ENCODE measurements at places on chromosomes 7 and 10.

DNA sequence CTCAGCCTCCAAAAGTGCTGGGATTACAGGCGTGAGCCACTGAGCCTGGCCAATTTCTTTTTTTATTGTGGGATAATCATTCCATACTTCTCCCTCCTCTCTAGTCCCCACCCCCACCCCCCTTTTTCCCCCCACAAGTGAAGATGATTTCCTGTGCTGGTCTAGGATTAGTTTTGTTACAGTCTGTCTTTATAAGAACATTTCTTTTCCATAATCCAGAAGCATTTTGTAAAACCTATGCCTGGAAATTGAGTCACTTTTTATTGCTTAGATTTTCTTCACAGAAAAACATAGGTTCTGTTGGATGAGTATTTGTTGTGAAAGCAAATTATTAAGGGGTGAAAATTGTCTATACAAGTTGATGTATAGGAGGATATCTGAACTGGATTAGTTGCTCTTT, 98.9 kb downstream of the KAT6B start:
- H3K4me1 ChIP-seq: peaks cover 7% of the 10 kb centered on the region
- no peak overlapping the region for H3K4me3 ChIP-seq
- no peak for DNase-seq
- H3K27ac ChIP-seq: no peak overlapping the region
- no peaks in the 10 kb centered on the region for H3K27me3 ChIP-seq

DNA sequence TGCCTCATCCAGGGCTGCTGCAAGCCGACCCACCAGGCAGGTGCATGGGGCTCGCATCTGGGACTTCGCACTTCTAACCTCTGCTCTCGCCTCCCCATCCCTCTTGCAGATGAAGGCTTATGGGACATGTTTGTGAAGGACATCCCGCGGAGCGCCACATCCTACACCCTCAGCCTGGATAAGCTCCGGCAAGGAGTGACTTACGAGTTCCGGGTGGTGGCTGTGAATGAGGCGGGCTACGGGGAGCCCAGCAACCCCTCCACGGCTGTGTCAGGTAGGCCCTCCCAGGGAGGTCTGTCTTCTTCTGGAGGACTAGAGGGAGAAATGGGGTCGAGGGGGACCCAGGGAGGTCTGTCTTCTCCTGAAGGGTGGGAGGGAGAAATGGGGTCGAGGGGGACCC, 448.9 kb upstream of the FOXK1 start:
- no peak overlapping the region for H3K27ac ChIP-seq
- no peaks in the 10 kb centered on the region for H3K36me3 ChIP-seq
- no peak overlapping the region for H3K4me3 ChIP-seq
- DNase-seq: no peak
- H3K27me3 ChIP-seq: no peaks in the 10 kb centered on the region

- no peaks in the 10 kb centered on the region for H3K36me3 ChIP-seq
- H3K4me1 ChIP-seq: peaks cover 9% of the 10 kb centered on the region
- no peak for DNase-seq
- H3K4me3 ChIP-seq: no peak overlapping the region
These were observed 112.2 kb upstream of the JCAD start for GRCh38 chr10:30171601-30172000.

- no peak overlapping the region for H3K4me3 ChIP-seq
- no peak for DNase-seq
- no peaks in the 10 kb centered on the region for H3K36me3 ChIP-seq
- H3K27me3 ChIP-seq: no peaks in the 10 kb centered on the region
- H3K4me1 ChIP-seq: no peaks in the 10 kb centered on the region
These were observed 229.8 kb downstream of the FGFR2 start for GRCh38 chr10:121368347-121369025.

- no peaks in the 10 kb centered on the region for H3K27me3 ChIP-seq
- DNase-seq: no peak
- no peak overlapping the region for H3K27ac ChIP-seq
- H3K4me1 ChIP-seq: no peaks in the 10 kb centered on the region
These were observed 61.2 kb downstream of the SH2D4B start for GRCh38 chr10:80598951-80599350.

DNA sequence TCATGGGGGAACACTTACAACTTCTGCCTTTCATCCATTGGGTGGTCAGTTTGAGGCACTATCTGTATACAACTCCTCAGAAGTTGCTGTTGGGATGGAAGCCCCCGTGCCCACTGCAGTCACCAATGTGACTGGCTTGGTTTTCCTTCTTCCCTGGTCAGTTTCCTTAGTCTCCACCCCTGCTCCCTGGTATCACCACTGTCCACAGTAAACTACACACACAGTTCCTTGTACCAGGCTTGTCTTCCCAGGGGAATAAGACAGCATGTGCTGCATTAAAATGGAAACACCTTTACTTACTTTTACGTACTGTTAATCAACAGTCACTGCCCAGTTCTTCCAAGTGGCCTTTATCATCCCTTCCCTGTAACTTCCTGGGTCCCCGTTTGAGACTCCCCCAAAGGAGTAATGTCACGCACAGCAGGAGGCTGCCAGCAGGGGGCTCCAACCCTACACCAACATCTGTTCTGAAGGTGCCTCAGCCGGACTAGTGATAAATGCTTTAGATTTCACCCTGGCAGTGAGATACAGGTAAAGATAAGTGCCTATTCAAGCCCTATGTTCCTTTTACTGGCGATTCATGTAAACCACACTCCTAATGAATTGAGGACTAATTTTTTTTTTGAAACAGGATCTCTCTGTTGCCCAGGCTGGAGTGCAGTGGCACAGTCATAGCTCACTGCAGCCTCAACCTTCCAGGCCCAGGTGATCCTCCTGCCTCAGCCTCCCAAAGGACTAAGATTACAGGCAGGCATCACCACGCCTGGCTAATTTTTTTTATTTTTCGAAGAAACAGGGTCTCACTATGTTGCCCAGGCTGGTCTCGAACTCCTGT, 45.3 kb upstream of the PIK3AP1 start:
- no peak overlapping the region for H3K4me3 ChIP-seq
- H3K27me3 ChIP-seq: peaks cover 12% of the 10 kb centered on the region
- no peak overlapping the region for H3K27ac ChIP-seq
- H3K4me1 ChIP-seq: peaks cover 3% of the 10 kb centered on the region

DNA sequence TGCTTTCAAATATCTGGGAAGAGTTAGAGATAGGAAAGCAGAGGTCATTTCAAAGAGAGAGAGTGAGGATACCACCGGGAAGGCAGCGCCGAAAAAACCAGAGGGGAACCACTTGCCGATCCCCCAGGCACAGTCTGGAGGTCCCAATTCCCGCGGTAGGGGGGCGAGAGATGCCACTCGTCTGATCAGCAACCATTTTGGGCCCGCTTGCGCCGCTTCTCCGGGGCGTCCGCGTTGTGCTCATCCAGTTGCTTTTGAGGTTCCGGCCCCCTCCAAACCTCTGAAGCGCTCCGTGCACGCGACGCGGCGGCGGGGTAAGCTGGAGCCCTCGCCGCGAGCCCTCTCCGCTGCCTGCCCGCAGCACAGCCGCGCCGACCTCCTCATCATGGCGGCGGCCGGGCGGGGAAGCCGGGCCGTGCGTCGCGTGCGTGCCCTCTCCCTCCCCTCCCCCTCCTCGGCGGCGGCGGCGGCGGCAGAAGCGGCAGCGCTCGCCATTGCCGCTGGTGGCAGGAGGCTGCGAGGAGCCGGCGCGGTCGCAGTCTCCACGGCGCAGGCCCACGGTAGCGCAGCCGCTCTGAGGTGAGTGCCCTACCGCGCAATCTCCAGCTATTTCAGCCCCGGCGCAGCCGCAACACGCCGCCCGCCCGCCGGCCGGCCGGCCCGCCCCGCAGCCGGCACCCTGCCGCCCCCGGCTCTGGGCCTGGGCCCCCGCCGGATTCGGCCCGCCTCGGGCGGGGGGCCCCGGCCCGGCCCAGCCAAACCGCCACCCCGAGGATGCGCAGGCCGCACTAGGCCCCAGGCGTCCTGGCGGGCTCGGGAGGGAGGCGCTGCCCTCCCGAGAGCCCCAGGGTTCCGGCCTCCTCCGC, at the start of gene NRF1:
NRF1 (plus strand) TSS at position 475 of the 866 bp plus-strand sequence. CDS start 45,632 bp downstream, outside the sequence.
- H3K27ac ChIP-seq: peak within 1 kb of the TSS; percentile 86
- peak; percentile 91 for DNase-seq
- peaks cover 24% of the 10 kb centered on the region for H3K36me3 ChIP-seq
- H3K4me3 ChIP-seq: peak within 1 kb of the TSS; percentile 97

- H3K27ac ChIP-seq: no peak overlapping the region
- H3K4me3 ChIP-seq: no peak overlapping the region
- H3K4me1 ChIP-seq: no peaks in the 10 kb centered on the region
- H3K36me3 ChIP-seq: no peaks in the 10 kb centered on the region
- H3K27me3 ChIP-seq: peaks cover 2% of the 10 kb centered on the region
- no peak for DNase-seq
These were observed 90.2 kb downstream of the TACC2 start for GRCh38 chr10:122078965-122079795.

- H3K4me3 ChIP-seq: no peak overlapping the region
- H3K27me3 ChIP-seq: no peaks in the 10 kb centered on the region
- H3K4me1 ChIP-seq: peaks cover 6% of the 10 kb centered on the region
- DNase-seq: no peak
- no peak overlapping the region for H3K27ac ChIP-seq
These were observed 21.7 kb upstream of the FKBP9 start for GRCh38 chr7:32935558-32935957.

- H3K4me1 ChIP-seq: no peaks in the 10 kb centered on the region
- DNase-seq: no peak
- no peak overlapping the region for H3K4me3 ChIP-seq
- H3K27ac ChIP-seq: no peak overlapping the region
- H3K27me3 ChIP-seq: peaks cover 3% of the 10 kb centered on the region
These were observed 4.2 kb upstream of the ADAM12 start for GRCh38 chr10:126392469-126392868.

- no peaks in the 10 kb centered on the region for H3K36me3 ChIP-seq
- no peak overlapping the region for H3K27ac ChIP-seq
- DNase-seq: no peak
- no peaks in the 10 kb centered on the region for H3K4me1 ChIP-seq
These were observed 60.2 kb downstream of the WIPF3 start for GRCh38 chr7:29866490-29866930.

- DNase-seq: no peak
- no peaks in the 10 kb centered on the region for H3K27me3 ChIP-seq
- H3K4me1 ChIP-seq: peaks cover 4% of the 10 kb centered on the region
- no peak overlapping the region for H3K27ac ChIP-seq
- H3K4me3 ChIP-seq: no peak overlapping the region
- H3K36me3 ChIP-seq: no peaks in the 10 kb centered on the region
These were observed 589.8 kb downstream of the DNAJB6 start for GRCh38 chr7:157926521-157927150.

GRCh38 chr7:112211348-112211907, 4.9 kb downstream of the ZNF277 start:
- H3K27me3 ChIP-seq: no peaks in the 10 kb centered on the region
- H3K27ac ChIP-seq: no peak overlapping the region
- no peak for DNase-seq
- no peak overlapping the region for H3K4me3 ChIP-seq
- peaks cover 12% of the 10 kb centered on the region for H3K4me1 ChIP-seq
- H3K36me3 ChIP-seq: no peaks in the 10 kb centered on the region

DNA sequence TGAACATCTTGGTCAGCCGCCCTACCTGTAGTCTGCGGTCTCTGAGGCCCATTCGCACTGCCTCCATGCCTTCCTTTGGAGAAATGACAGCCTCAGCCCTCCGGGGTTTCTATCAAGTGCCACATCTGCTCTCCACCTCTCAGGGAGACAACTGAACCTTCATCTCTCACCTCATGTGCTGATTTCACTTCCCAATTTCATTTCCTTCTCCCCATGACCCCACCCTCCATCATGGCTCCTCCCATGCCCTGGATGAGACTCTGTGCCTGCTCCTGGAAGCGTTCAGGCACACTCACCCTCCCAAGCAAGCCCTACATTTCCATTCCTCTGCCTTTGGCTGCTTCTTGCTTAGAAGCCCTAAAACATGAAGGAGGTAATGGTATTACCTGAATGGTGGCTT, 7.8 kb upstream of the SCD start:
- H3K27me3 ChIP-seq: peaks cover 5% of the 10 kb centered on the region
- H3K36me3 ChIP-seq: no peaks in the 10 kb centered on the region
- H3K4me3 ChIP-seq: no peak overlapping the region
- H3K27ac ChIP-seq: no peak overlapping the region

GRCh38 chr7:95700917-95701316, 71.4 kb upstream of the DYNC1I1 start:
- H3K4me3 ChIP-seq: no peak overlapping the region
- DNase-seq: no peak
- no peaks in the 10 kb centered on the region for H3K4me1 ChIP-seq
- H3K36me3 ChIP-seq: no peaks in the 10 kb centered on the region
- H3K27ac ChIP-seq: no peak overlapping the region

DNA sequence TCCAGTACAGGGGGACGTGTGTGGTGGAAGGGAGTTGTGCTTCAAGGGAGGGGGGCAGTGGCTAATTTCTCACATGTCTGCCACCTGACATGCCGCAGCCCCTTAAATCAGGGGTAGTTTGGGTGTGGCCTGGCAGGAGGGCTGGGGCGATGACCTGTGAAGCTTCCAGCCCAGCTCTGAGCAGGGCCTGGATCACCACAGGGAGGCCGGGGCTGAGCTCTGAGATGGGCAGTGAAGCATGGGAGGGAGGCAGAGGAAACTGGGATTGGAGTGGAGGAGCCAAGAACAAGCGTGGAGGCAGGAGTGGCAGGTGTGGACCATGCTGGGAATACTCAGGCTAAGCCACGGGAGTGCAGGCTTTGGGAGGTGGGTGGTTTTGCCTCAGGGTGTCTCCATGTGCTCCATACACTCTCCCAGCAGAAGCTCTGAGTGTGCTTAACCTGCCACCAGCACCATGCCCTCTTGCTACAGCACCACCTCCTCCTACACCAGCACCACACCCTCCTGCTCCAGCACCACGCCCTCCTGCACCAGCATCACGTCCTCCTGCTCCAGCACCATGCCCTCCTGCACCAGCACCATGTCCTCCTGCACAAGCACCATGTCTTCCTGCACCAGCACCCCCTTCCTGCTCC, 99.3 kb upstream of the SHH start:
- no peak overlapping the region for H3K4me3 ChIP-seq
- DNase-seq: no peak
- no peaks in the 10 kb centered on the region for H3K4me1 ChIP-seq
- no peaks in the 10 kb centered on the region for H3K36me3 ChIP-seq
- no peaks in the 10 kb centered on the region for H3K27me3 ChIP-seq
- no peak overlapping the region for H3K27ac ChIP-seq

GRCh38 chr10:29608062-29608461, 26.7 kb downstream of the SVIL start:
- no peak for DNase-seq
- H3K27me3 ChIP-seq: no peaks in the 10 kb centered on the region
- no peak overlapping the region for H3K4me3 ChIP-seq
- H3K36me3 ChIP-seq: peaks cover 9% of the 10 kb centered on the region
